BJ (cell line): ENCODE measurements at places on chromosomes 16 and 17. TPM values are rescaled to one million over a fixed set of nuclear protein-coding genes. Genes with fewer than 3 reads are reported as not detected.

GRCh38 chr16:14489460-14489859 lies 140.6 kb downstream of the PARN start:
- no peak for DNase-seq

DNA sequence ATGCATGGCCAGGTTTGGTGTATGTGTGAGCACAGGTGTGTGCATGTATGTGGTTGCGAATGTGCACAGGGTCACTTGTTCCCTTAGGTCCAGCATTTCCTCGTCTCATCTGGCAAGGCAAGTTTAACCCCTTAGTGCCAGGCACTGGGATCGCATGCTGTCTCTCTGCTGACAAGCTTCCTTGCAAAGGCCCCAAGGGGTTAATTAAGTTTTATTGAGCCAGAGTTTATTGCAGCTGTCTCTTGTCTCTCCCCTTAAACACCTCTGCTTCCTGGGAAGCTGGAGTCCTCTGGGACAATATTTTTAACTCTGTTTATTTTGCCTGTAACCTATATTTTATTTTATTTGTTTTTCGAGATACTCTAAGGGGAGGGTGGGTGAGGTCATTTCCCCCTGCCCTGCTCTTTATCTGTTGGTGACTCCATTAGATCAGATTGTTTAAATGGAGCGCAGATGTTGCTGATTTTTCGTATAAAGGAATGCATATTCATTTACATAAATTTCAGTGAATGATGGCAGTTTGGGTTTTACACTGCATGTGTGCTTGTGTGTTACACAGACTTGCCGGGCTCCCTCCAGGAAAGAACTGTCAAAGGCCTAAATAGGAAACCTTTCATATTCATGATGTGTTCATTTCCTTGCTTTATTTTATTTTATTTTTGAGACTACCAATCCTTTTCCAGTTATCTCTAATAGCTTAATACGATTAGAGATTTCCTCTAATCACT lies 99.7 kb downstream of the CBLN1 start:
- DNase-seq = no peak

- DNase-seq = no peak
Observed at GRCh38 chr17:69834494-69834893, 240.5 kb upstream of the KCNJ16 start.

GRCh38 chr17:6435968-6436367 lies 1.0 kb upstream of the AIPL1 start:
- no peak for DNase-seq

DNA sequence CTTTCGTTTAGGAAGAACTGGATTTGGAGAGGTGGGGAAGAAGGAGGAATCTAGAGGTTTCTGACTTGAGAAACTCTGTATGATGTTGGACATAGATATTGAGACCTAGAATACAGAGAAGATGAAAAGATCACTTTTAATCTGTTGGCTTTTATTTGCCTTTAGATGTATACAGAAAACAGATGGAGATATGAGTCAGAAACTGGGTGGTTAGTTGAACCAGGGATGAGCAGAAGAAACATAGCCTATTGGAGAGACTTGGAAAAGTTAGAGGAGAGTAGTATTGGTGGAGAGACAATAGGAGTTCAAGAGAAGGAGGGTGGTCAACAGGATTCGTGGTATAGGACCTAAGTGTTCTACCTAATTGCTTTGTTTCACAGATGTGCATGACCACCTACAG lies 5.1 kb downstream of the PHAF1 start:
- DNase-seq = no peak

- DNase-seq = no peak
Observed at GRCh38 chr16:15434425-15435215, at the start of gene BMERB1. Gene BMERB1 (plus strand): TSS chr16:15434588. CDS start chr16:15434654, 66 bp downstream.

GRCh38 chr17:10052106-10052813 lies 146.1 kb downstream of the GAS7 start:
- no peak for DNase-seq

Gene C16orf96
- not detected in 2 replicates for polyA plus RNA-seq

Gene ABCC11
- 0.06 and 0.09 TPM in 2 replicates for polyA plus RNA-seq
